ENCODE measurements at places on chromosomes 7 and 10.

GRCh38 chr10:66983475-66983818 is 57.6 kb downstream of the LRRTM3 start:
- DNase-seq: no peak

DNA sequence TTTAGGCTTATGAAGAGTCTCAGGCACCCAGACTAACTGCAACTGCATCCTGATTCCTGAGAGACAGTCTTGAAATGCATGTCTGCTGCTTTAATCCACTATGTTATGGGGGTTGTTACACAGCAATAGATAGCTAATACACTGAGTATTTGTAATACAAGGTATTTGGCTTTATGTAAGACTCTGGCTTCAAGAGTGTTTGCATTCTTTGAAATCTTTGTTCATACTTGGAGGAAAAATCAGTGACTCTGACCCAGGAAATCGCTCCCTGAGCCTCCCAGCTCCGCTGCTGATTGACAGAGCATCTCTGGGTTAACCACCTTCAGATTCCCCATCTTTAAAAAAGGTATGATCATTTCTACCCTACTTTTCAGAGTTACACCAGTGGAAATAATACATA is 133.9 kb downstream of the MTPAP start:
- no peak for DNase-seq

- no peak for DNase-seq
These were observed 8.9 kb downstream of the ANKMY2 start for GRCh38 chr7:16636555-16637101.

DNA sequence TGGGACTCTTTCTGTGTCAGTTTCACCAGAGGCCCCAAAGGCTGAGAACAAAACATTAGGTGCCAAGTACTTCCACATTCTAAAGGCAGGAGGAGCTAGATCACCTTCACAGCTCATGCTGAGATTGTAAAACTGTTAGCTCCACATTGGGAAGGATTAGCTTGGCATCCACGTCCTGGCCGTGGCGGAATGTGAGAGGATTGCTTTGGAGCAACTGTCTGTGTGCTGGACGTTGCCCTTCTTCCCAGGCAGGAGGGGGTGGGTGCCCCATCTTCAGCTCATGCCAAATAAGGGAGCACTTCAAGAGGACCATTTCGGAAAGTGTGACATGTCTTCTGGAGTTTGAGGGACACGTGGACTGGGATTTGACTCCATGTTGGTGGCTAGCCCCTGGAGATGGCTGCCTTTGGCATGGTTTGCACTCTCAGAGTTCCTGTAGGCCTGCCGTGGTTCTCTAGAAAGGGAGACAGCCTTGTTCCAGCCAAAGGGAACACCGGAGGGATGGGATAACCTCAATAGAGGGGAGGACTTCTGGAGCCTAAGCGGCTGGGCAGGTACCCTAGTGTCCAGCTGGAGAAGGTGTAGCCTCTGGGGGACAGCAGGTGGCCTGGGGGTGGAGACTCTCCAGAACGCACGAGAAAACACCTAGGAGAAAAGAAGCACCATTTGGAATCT is 19.9 kb upstream of the FMC1 start:
- DNase-seq: no peak

- DNase-seq: no peak
These were observed 87.1 kb upstream of the STEAP1 start for GRCh38 chr7:90067171-90067570.

DNA sequence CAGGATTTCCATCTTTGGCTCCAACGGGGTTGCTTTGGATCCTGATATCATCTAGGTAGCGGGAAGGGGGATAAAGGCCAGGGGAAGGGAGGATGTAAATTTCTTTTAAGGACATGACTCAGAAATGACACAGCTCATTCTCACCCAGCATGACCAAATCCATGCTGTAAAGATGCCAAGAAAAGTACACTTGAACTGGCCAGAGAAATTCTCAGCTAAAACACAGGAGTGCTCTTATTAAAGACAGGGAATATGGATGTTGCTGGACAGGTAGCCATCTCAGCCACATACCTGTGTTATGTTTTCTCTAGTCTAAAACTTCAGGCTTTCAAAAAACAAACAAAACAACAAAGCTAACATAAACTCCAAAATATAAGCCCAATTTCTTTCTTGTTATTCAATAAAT is 68.3 kb downstream of the NAMPT start:
- DNase-seq: peak; percentile 70

DNA sequence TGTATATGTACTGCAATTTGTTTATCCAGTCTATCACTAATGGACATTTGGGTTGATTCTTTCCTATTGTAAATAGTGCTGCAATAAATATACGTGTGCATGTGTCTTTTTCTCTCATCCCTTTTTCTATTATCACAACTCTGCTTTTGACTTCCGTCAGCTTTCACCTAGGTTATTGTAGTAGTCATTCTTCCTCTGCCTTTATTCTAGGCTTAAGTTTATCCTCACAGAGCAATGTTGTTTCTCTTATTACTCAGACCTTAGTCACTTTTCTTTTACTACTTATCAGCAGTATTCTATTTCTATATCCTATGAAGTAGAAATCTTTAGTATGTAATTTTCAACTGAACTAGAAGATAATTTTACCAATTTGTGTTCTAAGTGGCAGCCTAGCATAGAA is 175.3 kb upstream of the SEMA3E start:
- DNase-seq: no peak

- no peak for DNase-seq
These were observed 23.6 kb downstream of the PDIA4 start for GRCh38 chr7:149004405-149005370.

DNA sequence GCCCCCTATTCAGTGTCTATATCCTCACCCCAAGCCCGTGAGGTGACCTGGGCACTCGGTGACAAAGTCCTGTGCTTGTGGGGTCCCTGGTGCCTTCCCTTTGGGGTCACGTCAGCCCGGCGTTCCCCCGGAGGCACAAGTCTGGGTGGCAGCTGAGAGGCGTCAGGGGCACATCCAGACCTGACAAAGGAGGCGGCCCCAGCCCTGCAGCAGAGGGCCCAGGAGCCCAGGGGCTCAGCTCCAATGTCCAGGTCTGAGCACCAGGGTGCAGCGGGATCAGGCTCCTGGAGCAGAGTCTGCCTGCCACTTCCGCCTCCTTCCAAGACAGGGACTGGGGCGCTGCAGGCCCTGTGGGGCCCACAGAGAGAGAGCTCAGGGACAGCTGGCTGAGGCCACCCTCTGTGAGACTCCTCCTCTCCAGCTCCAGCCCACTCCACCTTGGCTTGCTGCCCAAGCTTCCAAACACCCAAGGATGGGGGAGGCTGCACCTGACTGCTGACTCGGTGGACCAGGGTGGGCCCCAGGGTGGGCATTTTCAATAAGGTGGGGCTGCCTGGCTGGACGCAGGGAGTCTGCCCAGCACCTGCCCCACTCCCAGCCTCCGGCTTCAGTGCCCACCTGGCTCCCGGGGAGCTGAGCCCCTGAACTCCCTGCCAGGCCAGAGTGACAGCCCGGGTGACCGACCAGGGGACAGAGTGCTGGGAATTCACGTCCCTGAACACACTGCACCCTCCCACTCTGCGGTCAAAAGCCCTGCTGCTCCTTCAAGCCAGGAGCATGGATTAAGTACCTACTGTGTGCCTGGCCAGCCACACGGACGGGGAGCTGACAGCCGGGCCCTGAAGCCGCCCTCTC is 1.0 kb upstream of the KNDC1 start:
- no peak for DNase-seq

GRCh38 chr7:36986948-36987724 is 262.8 kb upstream of the AOAH start:
- peak; percentile 14 for DNase-seq

- no peak for DNase-seq
These were observed 190.6 kb downstream of the EBF3 start for GRCh38 chr10:129773359-129773990.

GRCh38 chr10:87660484-87661133 is 931 bp downstream of the PAPSS2 start:
- DNase-seq: no peak

- no peak for DNase-seq
These were observed 4.8 kb downstream of the LRRC18 start for GRCh38 chr10:48934672-48935501.

DNA sequence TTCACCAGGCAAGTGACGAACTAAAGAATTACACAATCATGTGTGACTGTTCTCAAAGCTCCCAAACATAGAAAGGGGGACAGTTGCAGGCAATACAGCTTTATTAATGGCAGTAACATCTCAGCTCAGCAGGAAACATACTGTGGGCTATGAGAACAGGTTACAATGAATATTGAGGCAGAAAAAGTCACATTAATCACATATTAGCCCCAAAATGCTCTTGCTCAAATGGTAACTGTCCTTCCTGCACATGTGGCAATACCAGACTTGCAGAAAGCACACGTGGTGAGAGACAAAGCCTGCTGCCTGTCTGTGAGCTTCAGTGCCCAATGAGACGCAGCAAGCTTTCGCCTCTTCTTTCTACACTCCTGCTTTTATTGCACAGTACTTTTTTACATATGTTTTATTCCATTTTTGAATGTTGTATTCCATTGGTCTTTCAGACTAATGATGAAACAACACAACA is 104.9 kb upstream of the ACBD5 start:
- no peak for DNase-seq

DNA sequence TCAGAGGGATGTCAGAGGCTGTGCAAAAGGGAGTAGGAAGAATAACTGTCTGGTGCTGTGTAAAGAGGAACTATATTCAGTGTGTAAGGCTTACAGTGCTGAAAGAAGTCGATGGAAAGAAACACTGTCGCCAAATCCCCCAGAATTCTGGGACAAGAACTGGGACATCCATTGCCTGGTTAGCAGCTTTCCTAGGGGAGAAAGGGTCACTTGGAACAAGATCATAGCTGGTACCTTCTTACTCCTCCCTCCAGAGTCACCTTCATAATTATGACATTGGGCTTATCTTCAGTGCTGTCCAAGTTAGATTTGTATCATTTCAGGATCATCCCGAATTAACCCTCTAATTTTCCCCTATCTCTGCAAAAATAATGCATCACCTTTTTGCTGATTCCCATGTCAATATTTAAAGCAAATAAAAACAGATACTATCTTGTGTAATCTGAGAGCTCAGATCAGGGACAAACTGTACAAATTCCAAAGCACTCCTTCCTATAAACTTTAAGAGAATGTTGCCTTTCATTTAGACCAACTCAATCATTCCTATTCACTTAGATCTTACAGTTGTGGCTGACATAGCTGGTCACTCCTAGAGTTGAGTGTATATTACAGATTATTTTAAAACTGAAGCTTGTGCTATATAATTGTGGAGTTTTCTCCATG is 96.5 kb downstream of the DNAH11 start:
- no peak for DNase-seq

GRCh38 chr7:141674171-141674671 is 27.7 kb downstream of the DENND11 start:
- no peak for DNase-seq

Data from prostate gland (tissue), 2 donors.